ENCODE measurements at places on chromosomes 11 and 22.

DNA sequence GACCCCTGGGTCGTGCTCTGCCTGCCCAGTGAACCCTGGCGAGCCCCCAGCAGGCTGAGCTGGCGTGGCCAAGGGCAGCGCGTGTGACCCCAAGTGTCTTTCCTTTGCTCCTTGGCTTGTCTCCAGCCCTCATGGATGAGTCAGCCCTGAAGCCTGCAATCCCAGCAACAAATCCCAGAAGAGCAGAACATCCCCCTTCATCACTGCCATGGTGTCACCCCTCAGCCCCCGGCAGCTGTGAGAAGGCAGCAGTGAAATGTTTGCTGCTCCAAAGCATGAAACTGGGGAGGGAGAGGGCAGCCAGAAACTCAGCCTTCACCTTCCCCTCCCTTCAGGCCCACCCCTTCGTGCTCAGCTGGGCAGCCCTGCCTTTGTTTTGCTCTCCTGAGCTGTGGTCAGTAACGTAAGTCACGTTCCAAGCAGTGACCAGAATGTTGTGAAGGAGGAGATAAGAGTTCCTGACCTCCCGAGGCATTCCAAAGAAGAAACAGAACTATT, 29.8 kb downstream of the ADAMTS15 start:
- no peak for DNase-seq

- no peak for DNase-seq
These were observed 33.1 kb upstream of the MRGPRX1 start for GRCh38 chr11:18972336-18972735.

DNA sequence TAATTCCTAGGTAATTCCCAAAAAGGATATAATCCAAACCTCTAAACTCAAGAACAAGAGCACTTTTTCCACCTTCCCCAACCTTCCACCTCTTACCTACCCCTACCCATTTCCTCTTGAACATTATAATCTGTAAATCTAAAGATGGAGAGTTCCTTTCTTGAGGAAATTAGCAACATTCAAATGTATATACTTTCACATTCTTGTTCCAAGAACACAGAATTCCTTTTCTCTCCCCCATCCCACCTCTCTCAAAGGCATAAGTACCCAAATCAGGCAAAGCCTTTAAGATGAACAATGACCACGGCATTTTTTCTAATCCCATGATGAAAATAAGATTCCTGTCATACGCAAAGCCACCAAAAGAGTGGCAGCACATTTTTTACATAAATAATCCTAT, 18.3 kb downstream of the RRAS2 start:
- DNase-seq: no peak

- no peak for DNase-seq
These were observed 20.9 kb downstream of the DKK3 start for GRCh38 chr11:11987503-11988022.

DNA sequence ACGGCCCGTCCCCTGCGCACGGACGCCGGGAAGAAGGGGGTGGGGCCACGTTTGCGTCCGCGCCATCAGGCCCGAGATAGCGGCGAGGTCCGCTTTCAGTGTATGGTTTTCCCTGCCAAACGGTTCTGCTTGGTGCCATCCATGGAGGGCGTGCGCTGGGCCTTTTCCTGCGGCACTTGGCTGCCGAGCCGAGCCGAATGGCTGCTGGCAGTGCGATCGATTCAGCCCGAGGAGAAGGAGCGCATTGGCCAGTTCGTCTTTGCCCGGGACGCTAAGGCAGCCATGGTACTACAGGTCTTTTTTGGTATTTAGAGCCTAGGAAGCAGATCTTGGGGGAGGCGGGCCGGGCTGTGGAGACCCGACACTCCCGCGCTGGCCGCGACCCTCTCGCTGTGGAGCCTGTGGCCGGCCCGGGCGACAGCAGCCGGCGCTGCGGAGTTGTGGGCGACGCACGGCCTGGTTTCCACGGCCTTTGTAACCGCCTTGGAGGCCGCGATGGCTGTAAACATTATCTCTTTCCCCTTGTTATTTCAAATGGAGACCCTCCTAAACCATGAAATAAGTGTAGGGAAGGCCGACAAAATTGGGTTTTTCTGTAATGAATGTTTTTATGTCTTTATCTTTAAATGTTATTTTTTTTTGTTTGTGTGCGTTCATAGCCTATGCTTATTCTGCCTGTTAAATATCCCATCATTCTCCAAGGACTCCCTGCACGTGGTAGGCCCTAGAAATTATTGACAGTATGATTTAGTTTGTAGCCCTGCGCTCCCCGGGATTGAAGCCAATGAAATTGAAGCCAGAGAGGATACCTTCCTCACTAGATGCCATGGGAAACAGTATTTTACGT, at the start of gene AASDHPPT:
TSS of gene AASDHPPT (plus strand) at position 54 of the 847 bp plus-strand sequence. CDS start at position 103, 49 bp downstream.
- DNase-seq: no peak

DNA sequence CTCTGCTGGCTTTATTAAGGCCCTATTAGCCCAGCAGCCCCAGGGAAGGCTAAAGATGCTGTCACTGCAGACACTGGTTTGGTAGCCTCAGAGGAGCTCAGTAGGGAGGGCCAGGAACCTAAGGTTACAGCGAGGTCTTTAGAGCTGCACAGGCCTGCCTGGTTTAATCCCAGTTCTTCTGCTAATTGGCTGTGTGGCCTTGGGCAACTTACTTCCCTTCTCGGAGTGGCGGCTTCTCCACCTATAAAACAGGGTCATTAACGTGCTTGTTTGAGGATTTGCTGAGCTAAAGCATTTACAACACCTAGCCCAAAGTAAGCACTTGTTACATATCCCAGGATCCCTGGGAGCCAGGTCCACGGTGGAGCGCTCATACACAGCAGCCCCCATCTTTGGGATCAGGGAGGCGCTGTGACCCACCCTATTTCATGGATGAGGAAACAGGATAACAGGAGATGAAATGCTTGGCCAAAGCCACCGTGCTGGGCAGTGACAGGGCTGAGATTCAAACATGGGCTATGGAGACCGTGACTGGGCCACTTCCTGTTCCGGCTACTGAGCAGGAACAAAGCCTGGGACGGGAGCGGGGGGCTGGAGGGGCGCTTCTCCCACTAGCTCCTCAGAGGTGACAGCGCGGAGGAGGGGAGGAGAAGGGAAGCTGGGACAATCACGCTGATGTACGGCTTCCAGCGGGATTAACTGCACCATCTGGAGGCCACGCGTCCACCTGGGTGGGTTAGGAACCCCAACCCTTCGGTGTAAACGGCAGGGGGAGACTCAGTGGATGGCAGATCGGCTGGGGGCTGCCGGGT, 61.5 kb downstream of the IGLL1 start:
- no peak for DNase-seq
